ENCODE measurements at places on chromosomes 13 and 19.

- no peak for DNase-seq
Observed at GRCh38 chr13:78401873-78402707, 201.3 kb downstream of the POU4F1 start.

DNA sequence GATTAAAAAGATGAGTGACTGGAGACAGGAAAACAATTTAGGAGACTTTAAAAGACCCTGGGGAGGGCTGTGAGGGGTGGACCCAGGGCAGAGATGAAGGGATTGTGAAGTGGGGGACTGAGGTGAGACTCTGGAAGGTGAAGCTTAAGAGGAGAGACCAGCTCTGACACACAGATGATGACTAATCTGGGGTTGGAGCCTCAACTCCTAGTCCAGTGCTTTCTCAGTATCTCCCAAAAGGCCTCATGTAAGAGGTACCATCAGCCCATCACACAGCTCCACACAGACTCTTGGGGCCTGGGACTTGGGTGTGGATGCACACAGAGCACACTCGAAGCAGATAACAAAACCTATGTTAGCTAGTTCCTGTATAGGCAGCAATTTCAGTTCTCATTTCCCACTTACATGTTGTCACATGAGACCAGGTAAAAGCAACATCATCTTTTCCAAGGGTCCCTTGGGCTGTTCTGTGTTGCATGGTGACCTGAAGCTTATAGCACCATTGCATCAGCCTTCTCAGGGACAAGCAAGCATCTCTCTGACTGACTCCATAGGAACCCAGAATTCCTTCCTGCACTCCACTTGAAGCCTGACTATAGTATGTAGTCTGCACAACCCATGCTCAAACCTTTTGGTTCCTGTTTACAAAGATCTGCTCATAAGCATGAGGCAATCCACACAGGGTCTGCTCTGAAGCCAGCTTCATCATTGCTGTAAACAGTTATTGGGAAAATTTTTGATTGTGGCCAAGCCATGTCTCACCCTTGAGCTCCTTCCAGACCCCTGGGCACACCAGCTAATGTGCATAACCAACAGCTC lies 88.6 kb upstream of the MYCBP2 start:
- DNase-seq: no peak

GRCh38 chr19:46213806-46214205 lies 15.7 kb upstream of the IGFL1 start:
- no peak for DNase-seq

GRCh38 chr13:20474515-20474914 lies 51.1 kb downstream of the CRYL1 start:
- DNase-seq: no peak

GRCh38 chr13:101493541-101493940 lies 41.1 kb downstream of the ITGBL1 start:
- DNase-seq: no peak

GRCh38 chr19:34926685-34927375 lies at the start of gene ZNF30:
ZNF30 (plus strand) TSS chr19:34926903; CDS start chr19:34929948, 3,045 bp downstream.
- peak; percentile 88 for DNase-seq

DNA sequence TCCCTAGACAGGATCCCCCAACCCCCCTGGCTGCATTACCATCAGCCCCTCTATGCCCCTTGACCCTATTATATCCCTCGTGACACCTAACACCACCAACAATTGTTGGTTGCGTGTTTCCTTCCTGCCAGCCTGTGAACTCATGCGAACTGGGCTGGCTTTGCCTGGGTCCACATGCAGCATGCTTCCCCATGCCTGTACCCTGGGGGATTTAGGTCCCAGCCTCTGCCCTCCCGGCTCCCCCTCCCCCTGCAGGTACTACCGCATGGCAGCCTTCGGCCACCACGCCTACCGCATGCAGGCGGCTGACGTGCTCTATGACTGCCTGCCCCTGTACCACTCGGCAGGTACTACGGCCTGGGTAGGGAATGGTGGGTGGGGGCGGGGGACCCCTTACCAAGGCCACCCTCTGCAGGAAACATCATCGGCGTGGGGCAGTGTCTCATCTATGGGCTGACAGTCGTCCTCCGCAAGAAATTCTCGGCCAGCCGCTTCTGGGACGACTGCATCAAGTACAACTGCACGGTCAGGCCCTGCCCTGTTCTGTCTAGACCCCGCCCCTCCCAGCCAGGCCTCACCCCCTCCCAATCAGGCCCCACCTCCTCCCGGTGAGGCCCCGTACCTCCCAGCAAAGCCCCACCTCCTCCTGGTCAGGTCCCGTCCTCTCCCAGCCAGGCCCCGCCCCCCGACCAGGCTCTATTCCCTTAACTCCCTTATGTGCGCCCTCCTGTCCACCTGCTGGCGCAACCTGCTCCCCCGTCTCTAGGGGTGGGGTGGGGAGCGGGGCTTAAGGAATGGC lies 18.5 kb downstream of the SLC27A1 start:
- DNase-seq: no peak

- DNase-seq: no peak
Observed at GRCh38 chr13:80585531-80585930, 244.6 kb upstream of the SPRY2 start.

- no peak for DNase-seq
Observed at GRCh38 chr19:7460562-7460966, 28.3 kb downstream of the PEX11G start.

GRCh38 chr19:17830567-17831418 lies 9.5 kb upstream of the INSL3 start:
- DNase-seq: no peak

- no peak for DNase-seq
Observed at GRCh38 chr19:8490873-8491272, 11.6 kb downstream of the PRAM1 start.

- no peak for DNase-seq
Observed at GRCh38 chr13:97324115-97324514, 102.0 kb downstream of the MBNL2 start.

GRCh38 chr13:51118809-51119431 lies 7.8 kb upstream of the C13orf42 start:
- DNase-seq: no peak

- DNase-seq: no peak
Observed at GRCh38 chr13:55572862-55573261, 1567.9 kb upstream of the PRR20A start.

GRCh38 chr13:25181597-25181996 lies 9.5 kb upstream of the AMER2 start:
- DNase-seq: no peak

- DNase-seq: no peak
Observed at GRCh38 chr19:17748884-17749638, 2.2 kb upstream of the FCHO1 start.

Data from coronary artery (tissue), 2 donors.